BJ (cell line): ENCODE measurements at places on chromosomes 1 and 21.

GRCh38 chr1:80044662-80045061, 1038.1 kb upstream of the ADGRL4 start:
- no peak for DNase-seq

GRCh38 chr1:100457683-100458082, 80.3 kb upstream of the GPR88 start:
- no peak for DNase-seq

- no peak for DNase-seq
Measured at GRCh38 chr1:220983877-220984635, 104.8 kb downstream of the HLX start.

DNA sequence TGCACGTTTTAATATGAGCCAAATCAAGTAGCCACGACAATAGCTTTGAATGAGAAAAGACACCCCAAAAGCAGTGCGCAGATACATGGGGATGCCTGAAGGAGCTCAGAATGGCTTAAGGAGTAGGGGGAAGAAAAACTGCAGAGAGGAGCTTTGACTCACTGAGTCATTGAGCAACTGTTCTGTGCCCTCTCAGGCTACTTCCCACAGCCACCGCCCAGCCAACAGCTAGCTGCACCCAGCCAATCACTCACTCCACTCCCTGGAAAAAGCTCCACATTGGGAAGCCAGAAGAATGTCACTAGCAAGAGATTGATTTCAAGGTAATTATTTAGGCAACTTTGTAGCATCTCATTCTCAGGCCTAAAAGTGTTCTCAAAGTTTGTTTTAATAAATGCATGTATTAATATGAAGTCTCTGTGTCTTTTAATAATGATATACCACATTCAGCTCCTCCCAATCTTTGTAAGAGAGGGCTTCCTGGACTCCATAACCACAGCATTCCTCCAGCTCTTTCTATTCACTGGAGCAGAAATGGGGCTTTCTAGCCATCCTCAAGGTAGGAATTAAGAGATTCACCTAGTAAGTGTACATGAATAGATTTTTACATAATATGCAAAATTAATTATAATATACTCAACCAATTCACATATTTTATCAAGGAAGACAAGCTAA, 16.8 kb downstream of the DUSP10 start:
- no peak for DNase-seq

- DNase-seq: no peak
Measured at GRCh38 chr1:16385659-16386453, 18.8 kb downstream of the SZRD1 start.

DNA sequence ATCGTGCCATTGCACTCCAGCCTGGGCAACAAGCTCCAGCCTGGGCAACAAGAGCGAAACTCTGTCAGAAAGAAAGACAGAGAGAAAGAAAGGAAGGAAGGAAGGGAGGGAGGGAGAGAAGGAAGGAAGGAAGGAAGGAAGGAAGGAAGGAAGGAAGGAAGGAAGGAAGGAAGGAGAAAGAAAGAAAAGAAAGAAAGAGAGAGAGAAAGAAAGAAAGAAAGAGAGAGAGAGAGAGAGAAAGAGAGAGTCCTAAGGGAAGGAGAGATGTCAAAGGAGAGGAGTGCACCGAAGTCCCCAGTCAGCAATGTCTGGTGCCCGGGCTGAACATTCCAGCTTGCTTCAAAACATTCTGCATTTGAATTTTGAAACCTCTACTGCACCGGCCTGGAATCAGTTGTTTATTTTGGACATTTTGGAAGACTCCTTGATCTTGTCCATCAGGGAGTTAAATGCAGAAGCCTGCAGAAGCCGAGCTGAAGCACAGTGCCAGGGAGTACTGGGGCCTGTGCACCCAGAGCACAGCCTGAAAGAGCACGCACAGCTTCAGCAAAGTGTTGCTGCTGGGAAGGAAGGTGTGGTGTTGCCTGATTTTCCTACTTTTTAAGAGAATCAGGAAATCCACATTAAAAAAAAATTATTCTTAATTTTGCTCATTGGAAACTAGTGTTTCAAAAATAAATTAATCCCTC, 3.7 kb upstream of the IGSF3 start:
- DNase-seq: no peak

DNA sequence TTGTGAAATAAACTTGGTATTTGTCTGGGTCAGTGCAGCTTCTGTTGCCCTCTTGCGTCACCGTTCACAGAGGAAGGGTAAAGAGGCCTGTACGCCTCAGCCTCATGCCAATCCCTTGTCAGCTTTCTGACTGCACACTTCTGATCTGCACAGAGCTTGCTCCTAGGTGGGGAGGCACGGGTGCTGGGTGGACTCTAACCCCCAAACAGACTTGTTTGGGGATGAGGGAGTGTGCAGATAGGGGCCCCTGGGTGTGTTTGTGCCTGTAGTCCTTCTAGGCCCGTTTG, 803 bp upstream of the B4GALT2 start:
- DNase-seq: no peak

- DNase-seq: no peak
Measured at GRCh38 chr1:2322581-2323211, 68.7 kb downstream of the MORN1 start.

- no peak for DNase-seq
Measured at GRCh38 chr1:240484804-240485443, 127.0 kb downstream of the GREM2 start.

DNA sequence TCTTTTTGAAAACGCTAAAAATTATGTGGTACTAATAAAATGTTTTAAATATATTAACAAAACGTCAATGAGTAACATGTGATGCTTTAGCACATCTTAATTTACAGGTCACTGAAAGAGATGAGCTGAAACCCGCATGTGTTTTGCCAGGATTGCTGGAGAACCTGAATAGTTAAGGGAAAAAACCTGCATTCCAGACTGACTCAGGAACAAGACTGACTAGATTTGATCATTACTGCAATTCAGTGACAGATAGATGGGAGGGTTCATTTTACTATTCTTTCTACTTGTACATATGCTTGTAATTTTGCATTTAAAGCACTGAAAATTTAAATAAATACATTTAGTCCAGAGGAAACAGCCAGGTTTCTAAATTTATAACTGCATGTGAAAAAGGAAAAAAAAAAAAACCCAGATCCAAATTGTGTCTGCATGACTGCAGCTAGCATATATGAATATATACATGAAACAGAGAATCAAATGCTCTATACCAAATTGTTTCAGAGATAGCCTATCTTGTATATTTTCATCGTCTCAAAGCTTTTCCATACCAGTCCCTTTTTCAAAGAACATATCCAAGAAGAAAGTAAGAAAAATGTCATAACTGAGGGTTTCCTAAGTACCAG, 71.7 kb downstream of the APP start:
- DNase-seq: no peak

DNA sequence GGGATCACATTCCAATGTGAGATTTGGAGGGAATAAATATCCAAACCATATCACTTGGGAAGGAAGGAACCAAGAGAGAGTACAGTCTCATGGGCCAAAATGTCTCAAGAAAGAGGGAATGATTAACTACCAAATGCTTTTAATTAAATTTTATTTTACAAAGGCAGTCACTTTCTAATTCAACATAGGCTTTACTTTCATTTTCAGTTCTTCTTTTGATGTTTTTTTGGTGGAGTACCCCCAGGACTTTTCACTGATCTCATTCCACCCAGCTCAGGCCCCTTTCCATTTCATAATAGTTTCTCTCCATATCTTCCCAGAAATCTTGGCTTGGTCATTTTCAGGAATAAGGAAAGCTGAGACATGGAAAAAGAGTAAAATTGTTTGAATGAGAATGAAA, 5.1 kb upstream of the SLAMF7 start:
- DNase-seq: no peak

- no peak for DNase-seq
Measured at GRCh38 chr21:39314143-39315027, 953 bp upstream of the BRWD1 start.

DNA sequence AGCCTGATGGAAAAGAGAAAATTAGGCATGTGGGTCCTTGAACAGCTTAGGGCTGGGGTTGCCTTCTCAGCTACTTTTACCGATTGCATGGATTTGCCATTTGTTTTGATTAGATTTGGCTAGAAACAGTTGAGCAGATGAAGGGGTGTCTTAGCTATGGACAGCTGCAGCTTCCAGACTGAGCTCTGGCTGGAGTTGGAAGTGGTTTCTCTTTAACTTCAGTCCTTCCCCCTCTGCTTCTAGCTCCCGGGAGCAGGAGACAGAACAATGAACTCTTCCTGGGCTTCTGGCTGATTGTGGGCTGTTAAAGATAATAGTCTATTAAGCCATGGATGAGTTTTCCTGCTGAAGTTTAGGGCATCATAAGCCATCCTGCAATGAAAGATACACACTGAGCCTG, 50.7 kb downstream of the UBE2T start:
- DNase-seq: no peak

DNA sequence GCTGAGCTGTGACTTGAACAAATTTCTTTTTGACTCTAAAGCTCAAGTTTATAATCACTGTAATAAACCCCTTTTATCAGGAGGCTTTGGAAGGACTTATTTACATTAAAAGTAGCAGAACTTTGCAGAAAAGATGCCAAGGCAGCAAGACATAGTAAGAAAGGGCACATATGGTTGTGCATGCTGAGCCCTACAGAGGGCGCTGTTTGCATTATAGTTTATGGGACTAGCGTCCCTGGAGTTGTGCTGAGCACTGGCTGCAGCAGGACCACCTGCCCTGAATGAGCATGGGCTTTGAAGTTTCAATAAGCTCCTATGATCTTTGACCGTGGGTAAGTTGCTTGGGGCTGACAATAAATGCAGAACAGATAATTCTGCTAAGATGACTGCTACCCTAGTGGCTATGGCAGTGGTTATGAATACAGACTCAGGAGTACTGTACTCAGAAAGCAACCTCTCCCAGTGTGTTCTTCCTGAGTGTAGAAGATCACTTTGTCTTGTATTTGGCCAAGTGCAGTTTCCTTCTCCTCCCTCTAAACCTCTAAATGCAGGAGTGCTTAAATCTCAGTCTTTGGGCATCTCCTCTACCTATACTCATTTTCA, 45.4 kb upstream of the USP1 start:
- no peak for DNase-seq

DNA sequence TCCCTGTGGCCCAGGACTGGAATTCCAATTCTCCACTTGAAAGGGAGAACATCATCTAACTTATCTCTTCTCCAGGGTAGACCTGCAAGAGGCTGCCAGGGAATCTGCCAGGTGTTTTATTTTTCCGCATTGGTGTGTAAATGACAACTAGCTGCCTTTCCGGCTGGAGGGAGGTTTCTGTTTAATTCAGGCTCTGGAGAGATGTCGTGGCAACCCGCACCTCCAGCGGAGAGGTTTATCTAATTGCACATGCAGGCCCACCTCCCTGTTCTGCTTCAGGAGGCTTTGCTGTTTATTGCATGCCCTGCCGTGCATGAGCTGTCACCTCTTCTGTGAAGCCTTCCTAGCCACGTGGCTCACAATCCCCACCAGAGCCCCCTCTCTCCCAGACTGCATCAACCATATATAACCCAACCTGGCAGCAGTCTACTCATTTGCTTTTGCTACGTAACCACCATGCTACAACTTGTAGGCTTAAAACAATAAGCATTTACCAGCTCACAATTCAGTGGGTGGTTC, 151.6 kb downstream of the C1orf94 start:
- DNase-seq: no peak

DNA sequence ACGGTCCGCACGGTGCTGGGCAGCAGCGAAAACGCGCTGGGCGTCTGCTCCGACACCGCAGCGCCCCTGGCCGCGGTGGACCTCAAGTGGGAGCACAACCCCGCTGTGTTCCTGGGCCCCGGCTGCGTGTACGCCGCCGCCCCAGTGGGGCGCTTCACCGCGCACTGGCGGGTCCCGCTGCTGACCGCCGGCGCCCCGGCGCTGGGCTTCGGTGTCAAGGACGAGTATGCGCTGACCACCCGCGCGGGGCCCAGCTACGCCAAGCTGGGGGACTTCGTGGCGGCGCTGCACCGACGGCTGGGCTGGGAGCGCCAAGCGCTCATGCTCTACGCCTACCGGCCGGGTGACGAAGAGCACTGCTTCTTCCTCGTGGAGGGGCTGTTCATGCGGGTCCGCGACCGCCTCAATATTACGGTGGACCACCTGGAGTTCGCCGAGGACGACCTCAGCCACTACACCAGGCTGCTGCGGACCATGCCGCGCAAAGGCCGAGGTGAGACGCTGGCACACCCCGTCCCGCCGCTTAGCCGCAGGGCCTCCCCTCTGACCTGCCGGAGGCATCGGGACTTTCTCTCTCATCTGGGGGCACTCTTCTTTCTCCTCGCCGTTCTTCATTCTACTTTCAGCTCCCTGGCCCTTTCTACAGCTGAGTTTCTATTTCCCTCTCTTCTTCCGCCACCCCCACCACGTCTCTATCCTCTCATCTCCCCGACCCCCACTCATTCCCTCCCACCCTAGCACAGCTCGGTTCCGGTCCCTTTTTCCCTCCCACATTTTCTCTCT, 1.0 kb downstream of the NPR1 start:
- DNase-seq: no peak

- DNase-seq: peak; percentile 35
Measured at GRCh38 chr1:117683571-117684285, 77.9 kb downstream of the TENT5C start.

DNA sequence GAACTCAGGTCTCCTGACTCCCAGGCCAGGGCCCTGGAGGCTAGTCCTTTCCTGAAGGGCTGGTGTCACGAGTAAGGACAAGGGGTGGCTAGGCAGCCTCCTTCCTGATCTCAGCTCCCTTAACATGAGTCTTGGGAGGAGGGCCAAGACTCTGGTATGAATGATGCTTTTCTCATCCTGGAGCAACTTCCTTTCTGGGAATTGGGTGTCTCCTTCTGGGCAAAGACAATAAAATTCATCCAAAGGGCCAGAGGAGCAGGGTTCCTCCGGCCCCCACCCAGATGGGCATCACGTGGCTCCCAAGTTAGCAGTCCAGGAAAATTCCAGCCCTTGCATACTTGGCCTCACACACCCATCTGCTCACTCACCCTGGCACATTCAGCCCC, at the start of gene FAM167B:
FAM167B (plus strand) TSS at position 335 of the 386 bp plus-strand sequence. CDS start 200 bp downstream, outside the sequence.
- DNase-seq: peak; percentile 84

- DNase-seq: no peak
Measured at GRCh38 chr1:245752561-245752960, 597.8 kb downstream of the KIF26B start.

- no peak for DNase-seq
Measured at GRCh38 chr1:60280256-60280655, 206.7 kb upstream of the C1orf87 start.

GRCh38 chr1:83813576-83813975, 185.4 kb downstream of the TTLL7 start:
- no peak for DNase-seq

DNA sequence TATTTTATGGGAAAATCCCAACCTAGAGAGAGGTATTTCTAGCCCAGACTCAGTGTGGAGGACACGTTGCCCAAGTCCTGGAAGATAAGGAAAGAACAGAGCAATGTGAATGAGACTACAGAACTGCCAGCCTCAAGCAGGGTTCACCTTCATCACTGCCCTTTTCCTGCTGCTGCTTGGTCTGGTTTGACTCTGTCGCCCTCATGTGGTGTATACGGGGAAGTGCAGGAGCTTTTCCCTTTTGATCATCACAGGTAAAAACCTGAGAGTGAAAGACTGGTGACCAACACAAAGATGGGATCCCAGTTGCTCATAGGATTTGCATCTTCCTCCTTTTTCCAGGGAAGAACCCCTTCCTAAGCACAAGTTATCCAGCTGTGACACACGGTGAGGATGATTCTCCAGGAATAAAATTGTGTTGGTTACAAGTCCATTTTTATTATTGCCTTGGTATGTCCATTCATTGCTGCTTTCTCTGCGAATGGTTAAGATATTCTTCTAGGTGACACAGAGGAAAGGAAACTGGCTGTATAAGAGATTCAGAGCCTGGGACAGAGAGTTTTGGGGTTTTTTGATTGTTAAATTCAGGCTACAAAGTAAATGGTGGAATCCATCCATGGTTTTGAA, 89.5 kb upstream of the CD53 start:
- no peak for DNase-seq
